ENCODE measurements at places on chromosomes 11 and 22.

- DNase-seq, result no peak
Measured at GRCh38 chr11:2481253-2481652, 36.4 kb downstream of the KCNQ1 start.

- no peak for DNase-seq
Measured at GRCh38 chr22:36110306-36110881, 50.2 kb downstream of the APOL3 start.

DNA sequence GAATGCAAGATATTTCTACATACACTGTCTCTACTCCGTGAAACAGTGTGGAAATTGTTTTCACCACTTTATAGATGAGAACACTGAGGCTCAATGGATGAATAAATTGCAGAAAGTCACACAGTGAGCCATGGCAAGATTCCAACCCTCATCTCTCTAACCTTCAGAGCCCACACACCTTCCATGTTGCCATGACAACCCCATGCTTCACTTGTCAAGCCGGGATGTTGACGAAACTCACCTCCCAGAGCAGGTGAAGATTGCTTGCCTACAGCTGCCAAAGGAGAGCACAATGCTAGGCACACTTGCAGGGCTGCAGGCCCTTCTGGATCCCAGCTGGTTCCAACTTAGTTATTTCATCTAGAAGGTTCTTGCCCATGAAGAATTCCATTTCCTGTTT lies 71.4 kb upstream of the SEZ6L start:
- DNase-seq, result no peak

GRCh38 chr11:810040-810567 lies 337 bp downstream of the RPLP2 start:
- DNase-seq, result no peak

- DNase-seq, result no peak
Measured at GRCh38 chr22:35721960-35722359, 4.3 kb downstream of the APOL5 start.

- no peak for DNase-seq
Measured at GRCh38 chr11:127376301-127376700, 375.7 kb upstream of the KIRREL3 start.

- no peak for DNase-seq
Measured at GRCh38 chr11:68326334-68327215, 14.2 kb downstream of the LRP5 start.

GRCh38 chr11:127054153-127054552 lies 53.6 kb upstream of the KIRREL3 start:
- no peak for DNase-seq

GRCh38 chr11:22076271-22076930 lies 116.5 kb upstream of the ANO5 start:
- DNase-seq, result no peak

- no peak for DNase-seq
Measured at GRCh38 chr11:62061356-62062222, 62.2 kb upstream of the INCENP start.

DNA sequence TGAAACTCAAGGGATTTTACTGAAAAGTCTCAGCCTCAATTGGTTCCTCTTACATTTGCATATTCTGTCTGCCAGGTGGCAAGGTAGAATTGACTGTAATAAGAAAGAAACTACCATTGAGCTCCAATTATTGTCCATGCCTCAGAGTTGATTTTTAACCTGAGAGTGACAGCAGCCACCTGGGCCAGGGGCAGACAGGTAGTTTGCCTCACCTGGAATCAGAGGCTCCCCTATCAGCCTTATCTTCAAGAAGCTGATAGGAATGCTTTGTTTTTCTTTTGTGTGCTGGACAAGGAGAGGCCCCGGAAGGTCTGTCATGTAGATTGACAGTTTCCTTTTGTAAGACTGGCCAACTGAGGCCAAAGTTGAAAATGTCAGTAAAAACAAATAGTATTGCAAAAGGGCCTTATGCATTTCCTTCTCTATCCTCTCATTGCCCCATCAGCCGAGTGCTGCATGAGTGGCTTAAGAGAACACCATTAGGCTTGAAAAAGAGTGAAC lies 34.1 kb downstream of the CD44 start:
- no peak for DNase-seq

DNA sequence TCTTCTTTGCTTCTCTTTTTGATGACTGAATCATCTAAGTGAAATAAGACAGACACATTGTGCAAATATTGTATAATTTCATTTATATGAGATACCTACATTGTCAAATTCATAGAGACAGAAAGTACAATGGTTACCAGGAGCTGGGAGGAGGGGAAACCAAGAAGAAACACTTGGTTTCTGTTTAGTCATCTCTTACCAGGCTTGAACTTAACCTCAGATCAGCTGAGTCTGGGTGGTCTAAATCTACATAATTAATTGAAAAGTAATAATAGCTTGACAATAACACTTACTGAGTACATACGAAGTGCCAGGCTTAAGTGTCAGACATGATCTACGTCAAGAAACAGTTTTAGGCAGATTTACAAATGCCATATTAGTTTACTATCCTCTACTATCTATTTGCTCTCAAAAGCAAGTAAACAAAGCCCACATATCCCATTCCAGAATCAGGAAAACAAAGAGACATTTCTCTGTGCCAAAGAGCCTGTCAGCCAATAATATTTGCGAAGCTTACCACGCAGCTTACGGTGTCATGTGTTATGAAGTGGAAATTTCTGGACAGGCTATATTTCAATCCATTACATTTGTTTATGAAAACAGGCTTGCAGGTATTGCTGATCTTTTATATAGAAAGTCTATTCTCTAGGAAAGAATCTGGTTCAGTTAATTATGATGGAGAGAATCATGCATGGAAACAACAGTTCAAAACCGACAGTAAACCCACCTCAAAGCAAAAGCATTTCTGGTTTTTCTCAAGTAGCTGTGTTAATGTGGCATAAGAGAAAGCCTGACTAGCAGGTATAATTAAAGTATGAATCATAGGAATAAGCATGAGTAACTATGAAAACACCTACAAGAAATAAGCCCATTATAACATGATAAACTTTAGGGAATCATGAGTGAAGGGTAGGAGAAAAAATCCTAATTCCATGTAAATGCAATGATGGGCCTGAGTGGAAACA lies 2.7 kb upstream of the ARHGAP42 start:
- no peak for DNase-seq

DNA sequence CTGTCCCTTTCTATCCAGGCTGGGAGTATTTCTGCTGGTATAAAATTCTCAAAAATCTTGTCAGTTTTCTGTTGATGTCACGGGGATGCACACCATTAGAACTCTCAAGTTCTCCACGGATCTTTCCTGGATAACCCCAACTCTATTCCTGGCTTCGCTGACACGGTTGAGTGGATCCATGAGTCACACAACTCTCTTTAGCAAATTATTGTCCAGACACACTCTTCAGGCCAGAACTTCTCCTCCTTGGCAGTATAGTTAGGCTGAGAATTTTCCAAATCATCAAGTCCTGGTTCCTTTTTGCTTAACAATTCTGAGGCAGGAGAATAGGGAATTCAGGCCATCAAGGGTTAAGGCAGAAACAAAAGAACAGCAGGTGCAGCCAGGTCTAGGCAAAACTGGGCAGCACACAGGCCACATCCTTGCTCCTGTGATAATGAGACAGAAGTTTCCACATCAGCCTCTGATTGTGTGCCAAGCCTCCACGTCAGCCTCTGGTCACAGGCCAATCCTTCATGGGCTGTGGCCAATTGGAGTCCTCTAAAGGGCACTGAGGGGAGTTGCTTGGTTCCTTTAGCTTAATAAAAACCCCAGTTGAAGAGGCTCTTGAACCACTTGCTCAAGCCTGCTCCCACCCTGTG lies 5.7 kb upstream of the ACAT1 start:
- DNase-seq, result no peak

DNA sequence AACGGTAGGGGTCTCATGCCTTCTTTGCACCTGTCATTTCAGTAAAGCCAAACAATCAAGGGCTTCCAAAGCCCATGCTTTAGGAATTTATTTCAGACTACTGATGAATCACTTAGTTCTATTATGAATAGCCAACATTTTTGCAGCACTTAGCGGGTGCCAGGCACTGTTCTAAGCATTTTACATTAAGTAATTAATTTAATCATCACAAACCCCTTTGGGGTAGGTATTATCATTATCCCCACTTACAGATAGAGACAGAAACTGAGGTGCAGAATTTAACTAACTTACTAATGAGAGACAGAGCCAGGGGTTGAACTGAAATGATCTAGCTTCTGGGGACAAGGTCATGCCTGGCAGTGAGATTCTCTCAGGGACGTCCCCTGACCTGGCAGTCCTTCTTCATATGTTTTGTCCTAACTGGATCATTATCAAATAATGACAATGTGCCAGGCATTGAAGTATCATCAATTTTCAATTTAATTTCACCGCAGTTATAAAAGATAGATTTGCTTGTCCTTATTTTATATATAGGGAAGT lies 31.7 kb upstream of the NAV2 start:
- DNase-seq, result no peak

DNA sequence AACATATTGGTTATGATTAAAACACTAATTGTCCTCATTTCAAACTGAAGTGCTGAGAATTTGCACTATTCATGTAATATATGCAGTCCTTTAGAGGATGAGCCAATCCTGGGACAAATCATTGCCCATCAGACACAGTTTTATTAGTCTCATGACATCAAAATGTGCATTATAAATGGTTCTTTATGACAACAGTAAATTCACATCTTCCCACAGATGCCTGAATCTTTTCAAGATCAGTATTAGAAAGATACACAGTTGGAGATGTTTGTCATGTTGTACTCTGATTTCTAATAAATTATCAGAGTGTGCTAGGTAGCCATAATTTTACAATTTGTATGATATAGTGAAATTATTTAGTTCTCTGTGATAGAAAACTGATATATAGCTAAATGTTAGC lies 813.5 kb downstream of the FAM181B start:
- no peak for DNase-seq

DNA sequence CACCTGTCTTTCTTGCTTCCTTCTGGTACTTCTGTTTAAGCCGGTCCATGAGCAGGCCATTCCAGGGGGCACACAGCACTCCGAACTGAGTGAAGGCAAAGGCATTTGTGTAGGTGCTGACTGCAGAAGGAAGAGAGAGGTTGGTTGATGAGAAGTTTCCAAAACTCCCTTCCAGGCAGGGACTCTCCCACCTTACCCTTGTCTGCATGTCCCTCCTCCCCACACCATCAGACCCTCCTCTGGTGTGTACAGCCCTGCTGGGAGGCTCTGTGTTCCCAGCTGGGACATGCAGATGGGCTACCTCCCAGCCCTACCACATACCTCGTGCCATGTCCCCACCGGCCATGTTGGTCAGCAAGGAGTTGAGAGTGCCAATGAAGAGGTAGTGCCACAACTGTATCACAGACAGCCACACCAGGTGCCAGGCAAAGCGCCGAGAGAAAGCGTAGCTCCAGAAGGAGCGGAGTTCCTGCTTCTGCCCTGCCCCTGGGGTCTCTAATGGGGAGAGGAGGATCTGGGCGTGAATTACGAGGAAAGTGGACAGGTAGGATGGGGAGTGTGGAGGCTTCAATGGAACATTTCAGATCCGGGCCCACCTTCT lies 12.2 kb downstream of the SLC43A3 start:
- DNase-seq, result no peak

DNA sequence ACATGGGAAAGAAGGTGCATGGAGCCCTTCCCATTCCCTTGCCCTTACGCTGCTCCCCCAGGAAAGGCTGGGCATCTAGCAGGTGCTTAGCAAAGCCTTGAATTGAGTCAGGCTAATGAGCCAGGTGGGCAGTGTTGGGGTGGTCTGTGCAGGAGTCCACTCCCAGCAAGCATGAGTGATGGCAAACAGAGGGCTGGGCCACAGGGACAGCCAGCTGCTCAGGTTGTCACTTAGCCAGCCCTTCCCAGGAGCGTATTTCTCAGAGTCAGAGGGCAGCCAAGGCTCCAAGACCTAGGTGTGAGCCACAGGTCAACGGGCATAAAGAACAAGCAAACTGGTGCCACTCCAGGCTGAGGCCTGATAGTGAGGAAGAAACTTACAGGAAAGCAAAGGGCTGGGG lies 149.8 kb downstream of the DSCAML1 start:
- no peak for DNase-seq

DNA sequence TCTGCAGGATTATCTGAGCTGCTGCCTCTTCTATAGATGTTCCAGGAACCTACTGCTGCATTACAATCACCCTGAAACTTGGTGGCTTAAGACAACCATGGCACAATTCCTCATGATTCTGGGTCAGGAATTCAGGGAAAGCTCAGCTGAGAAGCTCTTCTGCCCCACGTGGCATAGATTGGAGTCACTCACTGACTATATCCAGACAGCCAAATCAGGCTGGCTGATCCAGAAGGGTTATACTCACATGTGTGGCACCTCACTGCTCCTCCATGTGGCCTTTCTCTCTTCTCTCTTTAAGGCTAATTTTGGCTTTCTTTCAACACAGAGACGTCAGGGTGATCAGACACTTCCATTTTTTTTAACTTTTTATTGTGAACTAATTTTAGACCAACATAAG lies 125.5 kb downstream of the BBOX1 start:
- no peak for DNase-seq

- peak; percentile 33 for DNase-seq
Measured at GRCh38 chr11:64086258-64087123, 50.8 kb downstream of the FLRT1 start.

DNA sequence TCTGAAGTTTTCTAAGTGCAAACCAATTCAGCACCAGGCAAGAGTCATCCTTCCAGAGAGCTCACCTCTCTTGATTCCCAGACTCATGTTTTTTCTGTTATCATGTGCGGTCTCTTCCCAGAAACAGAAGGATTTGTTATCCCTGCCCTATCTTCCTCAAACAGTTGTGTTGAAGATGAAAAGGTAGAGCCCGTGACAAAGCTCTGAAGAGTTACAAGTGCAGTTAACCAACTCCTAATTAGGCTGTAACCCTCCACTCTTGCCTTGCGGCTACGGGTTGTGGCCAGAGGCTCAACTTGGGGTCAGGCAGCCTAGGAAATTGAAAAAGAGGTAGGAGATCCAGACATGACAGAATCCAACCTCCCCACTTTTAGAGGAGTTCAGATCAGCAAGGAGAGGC lies 76.2 kb upstream of the CADM1 start:
- DNase-seq, result no peak

DNA sequence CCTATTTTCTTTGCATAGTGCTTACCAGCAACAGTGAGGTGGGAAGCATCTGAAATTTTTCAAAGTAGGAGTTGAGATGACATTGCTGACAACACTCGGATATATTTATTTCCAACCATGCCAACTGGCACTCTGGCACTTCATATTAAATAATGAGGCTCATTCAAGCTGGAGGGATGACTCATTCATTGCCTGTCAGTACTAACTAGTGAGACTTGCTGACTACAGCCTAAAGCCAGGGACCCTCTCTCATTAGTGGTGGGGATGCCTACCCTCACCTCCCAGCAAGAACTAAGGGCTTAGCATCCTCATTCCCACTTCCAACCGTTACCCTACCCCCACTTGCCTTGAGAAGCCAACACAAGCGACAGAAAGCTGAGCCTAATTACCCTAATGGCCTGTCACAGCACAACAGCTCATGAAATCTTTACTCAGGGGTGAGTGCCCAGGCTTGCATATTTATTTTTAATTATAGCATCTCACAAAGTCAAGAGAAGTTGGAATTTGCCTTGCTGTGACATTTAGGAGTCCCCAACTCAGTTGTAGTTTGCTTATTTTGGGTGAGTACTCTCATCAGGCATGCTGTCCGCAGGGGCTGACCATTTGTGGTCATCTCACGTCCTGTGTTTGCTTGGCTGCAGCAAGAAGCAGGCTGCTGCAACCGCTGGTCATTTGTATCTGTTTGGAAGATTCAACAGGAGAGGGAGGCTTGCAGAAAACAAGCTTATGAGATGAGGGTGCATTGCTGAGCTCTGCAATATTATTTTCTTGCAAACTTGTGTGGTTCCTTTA lies 181.6 kb upstream of the POU2AF2 start:
- no peak for DNase-seq

Data from HAP-1 (cell line).